ENCODE measurements at places on chromosomes 12 and 14.
A peak's percentile ranks its signal among the peaks of the same experiment; 100 is the strongest.

DNA sequence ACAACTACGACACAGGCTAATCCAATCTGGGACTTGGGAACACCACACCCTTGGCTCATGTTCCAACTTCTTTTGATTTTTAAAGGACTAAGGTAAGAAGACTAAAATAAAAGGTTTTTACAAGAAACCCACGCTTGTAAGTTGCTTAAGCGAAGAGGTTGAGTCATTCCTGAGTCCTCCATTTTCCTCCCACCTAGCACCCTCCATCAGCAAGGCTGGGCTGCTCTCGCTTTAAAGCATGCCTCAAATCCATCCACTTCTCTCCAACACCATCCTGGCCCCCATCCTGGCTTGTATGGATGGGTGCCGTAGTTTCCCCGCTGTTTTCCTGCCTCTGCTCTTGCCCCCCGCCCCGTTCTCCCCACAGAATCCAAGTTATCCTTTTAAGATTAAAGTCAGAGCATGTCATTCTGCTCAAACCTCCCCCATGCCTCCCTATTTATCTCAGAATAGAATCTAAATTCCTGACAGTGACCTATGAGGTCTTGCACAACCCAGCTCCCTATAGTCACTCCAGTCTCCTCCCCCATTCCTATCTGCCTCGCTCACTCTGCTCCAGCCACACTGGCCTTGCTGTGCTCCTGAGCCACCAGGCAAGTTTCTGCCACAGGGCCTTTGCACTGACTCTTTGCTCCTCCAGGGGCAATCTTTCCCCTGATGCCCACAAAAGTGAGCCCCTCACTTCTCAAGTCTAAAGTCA is 34.5 kb downstream of the SCARB1 start:
- DNase-seq: peak; percentile 96

DNA sequence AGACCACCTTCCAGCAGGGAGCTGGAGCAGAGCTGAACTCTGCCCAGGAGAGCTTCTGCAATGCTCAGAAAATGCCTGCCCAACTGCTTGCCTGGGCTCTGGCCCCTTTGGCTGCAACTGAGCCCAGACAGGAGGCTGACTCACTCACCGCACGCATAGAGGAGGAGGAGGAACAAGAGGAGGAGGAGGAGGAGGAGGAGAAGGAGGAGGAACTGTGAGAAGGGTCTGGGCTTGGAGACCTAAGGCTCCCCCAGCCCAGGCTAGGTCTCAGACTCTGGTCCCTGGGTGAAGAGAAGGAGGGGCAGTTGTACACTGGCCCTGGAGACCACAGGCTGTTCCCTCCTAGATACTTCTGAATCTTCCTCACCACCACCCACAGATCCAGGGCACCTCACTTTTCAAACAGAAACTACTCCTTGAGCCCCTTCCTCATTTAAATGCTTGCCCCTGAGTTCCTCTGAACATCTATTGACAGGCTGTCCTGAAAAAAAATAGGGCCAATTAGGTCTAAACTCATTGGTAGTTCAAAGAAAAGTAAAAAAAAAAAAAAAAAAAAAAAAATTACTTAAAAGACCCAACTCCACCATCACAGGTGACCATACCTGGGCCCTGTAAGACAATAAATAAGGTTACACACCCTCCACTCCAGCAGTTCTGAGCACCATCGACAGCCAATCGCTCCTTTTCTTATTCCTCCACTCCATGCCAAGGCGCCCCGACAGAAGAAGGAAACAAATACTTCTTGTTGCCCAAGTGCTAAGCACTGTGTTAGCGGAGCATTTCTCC is 674 bp downstream of the VDR start:
- DNase-seq: peak; percentile 87

- DNase-seq: peak; percentile 84
Observed at GRCh38 chr14:68814539-68815297, 21.9 kb upstream of the ZFP36L1 start.

DNA sequence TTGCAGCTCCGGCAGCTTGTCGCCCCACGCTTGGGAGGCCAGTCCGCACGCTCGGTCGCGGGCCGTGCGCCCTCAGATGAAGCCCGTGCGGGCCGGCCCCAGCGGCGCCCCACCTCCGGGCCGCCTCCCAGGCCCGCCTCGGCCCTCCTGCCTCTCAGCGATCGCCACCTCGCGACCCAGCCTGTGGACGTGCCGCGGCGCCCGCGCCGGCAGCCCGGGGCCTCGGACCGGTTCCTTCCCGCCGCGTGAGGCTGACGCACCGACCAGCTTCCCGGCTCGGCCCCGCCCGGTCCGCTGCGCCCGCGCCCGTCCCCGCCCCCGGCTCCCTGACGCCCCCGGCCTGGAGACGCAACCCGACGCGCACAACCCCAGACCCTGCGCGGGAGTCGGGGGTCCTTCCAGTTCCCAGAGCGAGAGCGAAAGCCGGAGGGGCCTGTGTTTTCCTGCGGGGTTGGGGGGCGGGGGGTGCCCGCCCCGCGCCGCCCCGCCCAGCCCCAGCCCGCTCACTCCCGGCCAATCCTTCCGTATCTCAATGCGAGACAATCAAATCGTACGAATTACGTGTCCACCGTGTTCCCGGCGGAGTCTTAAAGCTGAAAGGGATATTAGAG is at the start of gene ERO1A:
ERO1A (minus strand) TSS at position 78 of the 611 bp plus-strand sequence; CDS start at position 1, 77 bp downstream.
- peak; percentile 86 for DNase-seq

DNA sequence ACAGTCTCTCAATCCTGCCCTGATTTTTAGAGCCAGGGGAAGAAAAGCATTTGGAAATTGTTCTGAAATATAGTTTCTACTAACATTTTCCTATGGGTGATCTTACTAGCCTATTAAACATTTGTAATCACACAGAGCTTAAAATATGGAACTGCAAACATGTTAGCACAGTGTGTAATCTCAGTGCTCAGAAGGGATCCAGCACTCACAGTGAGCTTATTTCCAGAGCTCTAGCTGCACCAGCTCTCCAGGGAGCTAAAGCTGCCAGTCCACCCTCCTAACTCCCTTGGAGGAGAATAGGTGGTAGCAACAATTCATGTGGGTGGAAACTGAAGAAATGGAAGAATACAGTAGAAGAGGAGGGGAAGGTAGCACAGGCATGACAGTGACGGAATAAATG is 64.9 kb upstream of the SYT1 start:
- DNase-seq: no peak

- no peak for DNase-seq
Observed at GRCh38 chr12:121248622-121249021, 38.7 kb downstream of the P2RX4 start.

DNA sequence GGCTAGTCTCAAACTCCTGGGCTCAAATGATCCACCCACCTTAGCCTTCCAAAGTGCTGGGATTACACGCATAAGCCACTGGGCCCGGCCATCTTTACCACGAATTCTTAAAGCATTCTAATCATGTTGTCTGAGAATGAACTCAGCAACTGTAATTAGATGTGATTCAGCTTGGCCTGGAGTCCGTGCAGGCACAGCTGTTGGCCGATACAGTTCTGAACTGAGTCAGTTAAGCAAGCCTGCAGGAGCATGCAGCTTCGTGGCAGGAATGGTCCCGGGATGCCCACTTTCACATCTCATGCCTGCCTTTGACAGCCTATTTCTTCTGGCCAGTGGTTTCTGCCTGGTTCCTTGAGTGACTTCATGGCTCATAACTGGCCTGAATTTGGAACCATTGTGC is 194.1 kb downstream of the ANO6 start:
- DNase-seq: peak; percentile 83

- no peak for DNase-seq
Observed at GRCh38 chr12:123119808-123120207, 31.1 kb downstream of the PITPNM2 start.

DNA sequence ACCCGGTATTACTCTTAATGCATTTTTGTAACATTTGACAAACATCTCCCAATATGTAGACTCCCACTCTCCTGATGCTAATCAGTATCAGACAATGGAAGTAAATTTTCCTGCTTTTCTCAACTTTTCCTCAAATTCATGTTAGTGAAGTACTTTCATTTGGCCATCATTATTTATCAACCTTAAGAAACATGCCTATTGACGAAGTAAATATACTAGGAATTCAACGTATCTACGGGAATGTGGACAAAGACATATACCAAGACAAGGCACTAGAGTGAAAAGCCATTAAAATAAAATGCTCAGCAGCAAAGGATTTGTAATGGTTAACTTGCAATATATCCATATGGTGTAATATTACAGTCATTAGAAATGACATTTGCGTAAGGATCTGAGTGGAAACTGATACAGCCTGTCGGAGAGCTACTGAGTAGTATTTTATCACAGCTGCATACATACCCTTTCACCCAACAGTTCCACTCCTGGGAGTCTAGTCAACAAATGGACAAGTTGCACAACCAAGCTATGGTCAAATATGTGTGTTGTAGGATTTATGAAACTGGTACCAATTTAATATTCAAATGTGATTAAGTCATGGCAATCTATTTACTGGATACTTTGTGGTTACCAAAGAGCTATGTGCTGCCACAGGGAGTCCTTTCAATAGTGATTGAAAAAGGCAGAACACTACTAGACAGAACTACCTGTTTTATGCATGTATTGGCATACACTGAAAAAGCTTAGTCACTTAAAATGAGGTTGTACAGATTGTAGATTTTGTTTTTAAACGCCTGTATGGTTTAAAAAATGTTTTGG is 26.5 kb downstream of the NUDT4 start:
- DNase-seq: no peak

DNA sequence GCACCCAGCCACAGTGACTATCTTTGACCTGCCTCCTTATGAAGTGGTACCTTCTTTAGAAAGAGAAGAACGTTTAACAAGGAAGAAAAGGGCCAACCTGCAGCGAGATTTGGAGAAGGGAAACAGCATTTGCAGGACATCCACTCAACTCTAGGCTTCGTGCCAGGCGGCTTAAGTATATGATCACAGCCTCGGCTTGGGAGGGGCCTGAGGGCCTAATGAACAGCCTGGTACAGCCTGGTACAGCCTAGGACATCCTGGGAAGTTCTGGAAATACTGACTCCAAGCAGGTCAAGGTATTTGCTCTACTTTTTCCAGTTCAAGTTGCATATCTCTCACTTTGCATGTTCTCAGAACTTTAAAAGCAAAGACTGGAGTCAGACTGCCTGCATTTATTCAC is 16.1 kb downstream of the HCAR2 start:
- DNase-seq: peak; percentile 8

DNA sequence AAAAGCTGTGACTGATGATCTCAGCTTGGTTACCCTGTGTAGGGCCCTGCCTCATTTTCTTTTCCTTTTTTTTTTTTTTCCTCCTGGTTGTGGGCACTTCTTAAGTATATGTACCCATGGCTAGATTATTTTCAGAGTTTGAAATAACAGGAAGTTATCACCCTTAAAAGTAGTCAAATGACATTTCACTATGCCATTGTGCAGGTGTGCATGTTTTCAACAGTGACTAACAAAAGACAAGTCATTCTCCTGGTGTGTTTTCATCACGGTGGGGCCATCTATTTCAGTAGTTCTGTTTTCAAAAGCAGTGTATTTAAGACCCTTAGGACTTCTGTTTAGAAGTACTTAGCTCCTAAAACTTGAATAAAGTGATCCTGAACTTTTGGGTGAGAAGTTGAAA is 15.0 kb downstream of the GABARAPL1 start:
- DNase-seq: no peak

- no peak for DNase-seq
Observed at GRCh38 chr12:22686193-22686592, 61.2 kb downstream of the ETNK1 start.

DNA sequence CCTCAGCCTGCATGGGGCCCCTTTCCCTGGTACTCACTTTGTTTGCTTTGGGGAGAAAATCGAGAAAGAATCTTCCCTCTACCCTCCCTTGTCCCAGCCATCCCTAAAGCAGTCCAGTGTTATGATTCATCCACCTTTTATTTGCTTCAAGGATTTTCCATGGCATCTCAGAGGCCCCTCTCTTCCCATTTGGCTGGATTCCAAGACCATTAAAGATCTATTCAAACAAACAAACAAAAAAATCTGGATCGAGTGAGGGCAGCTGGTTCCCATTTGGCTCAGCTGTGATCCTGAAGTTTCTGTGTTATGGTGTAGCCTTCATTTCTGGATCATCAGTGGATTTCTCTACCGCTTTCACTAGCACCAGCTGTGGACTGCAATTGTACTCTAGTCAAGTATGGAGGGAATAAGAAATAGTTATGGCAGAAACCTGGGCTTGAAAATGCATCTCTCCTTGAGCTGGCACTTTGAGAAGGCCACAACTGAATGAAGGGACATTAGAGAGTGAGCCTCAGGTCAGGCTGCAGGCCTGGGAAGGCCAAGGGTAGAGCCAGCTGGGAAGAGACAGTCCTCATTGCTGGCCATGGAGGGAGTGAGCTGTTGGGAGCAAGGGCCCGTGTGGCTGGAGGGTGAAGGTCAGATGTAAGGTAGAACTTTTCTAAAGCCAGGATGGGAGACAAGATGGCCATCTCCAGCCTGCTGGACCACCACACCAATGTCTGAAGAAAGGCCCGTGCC is 13.7 kb downstream of the KRT71 start:
- peak; percentile 87 for DNase-seq

DNA sequence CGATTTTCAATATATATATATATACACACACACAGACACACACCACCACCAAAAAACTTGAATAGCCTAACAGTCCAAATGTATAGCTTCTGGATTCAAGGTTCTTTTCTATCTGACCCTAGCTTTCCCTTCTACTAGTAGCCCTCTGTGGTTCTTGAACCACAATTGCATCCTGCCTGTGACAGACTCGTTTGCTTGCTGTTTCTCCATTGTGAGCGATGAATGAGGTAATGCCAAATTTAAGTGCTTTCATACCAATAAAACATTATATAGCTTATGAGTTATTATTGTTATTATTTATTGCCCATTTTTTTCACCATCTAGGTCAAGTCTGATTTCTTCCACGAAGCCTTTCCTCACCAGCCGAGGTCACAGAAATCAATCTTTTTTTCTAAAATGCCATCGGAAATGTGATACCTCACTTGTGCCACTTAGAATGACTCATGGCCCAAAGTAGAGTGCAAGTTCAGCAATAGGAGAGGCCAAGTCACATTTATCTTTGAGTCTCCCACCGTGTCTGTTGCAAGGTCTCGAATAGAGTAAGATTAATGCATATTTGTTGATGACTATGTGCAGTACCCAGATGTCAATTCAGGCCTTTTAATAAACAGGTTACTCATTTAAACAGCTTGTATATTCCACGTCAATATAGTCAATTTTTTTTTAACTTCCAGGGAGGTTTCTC is 1015.8 kb upstream of the SEL1L start:
- DNase-seq: no peak

All from fibroblast of skin of right biceps (primary cell).